Stomach (tissue), 19 donors: ENCODE measurements at places on chromosomes 3 and 15. TPM values are rescaled to one million over a fixed set of nuclear protein-coding genes. Genes with fewer than 3 reads are reported as not detected.
A peak's percentile ranks its signal among the peaks of the same experiment; 100 is the strongest.

VGLL3 gene
- 1.2 TPM for polyA plus RNA-seq

ZKSCAN7 gene
- 0.46 TPM for polyA plus RNA-seq

DNA sequence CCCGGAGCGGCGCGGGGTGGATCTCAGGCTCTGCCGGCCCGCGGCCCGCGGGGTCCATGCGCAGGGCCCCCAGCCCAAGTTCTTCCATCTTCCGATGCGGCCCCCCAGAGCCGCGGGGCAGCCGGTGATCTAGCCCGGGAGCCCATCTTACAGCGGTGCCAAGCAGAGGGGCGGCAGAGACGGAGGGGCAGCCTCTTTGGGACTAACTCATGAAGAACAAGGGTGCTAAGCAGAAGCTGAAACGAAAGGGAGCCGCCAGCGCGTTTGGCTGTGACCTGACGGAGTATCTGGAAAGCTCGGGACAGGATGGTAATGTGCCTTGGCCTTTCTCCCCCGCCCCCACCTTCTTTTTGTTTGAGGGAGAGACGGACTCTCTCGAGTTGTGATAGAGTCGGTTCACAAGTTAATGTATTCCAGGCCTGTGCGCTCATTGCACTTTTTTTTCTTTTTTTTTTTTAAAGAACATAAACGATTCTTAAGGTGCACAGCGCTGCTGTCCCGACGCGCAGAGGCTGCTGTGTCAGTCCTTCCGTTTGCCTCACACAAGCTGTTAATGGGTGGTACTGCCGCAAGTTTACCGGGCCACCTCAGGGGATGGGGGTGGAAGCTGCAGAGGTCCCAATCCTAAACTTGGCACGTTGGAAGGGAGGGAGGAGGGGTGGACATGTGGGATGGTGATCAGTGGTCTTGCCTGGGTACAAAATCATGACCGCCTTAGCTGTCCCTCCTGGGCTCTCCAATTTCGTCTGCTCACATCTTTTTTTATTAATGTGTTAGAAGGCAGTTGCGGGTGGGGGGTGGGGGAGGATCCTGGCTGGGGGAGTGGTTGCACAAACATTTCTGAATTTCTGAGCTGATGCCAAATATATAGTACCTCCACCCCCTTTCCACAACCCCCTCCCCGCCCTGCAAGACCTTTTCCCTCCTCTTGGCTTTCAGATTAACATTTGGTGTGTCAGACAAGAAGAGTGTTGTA lies 801 bp downstream of the ARHGAP31 start:
- peak; percentile 73 for DNase-seq

DNA sequence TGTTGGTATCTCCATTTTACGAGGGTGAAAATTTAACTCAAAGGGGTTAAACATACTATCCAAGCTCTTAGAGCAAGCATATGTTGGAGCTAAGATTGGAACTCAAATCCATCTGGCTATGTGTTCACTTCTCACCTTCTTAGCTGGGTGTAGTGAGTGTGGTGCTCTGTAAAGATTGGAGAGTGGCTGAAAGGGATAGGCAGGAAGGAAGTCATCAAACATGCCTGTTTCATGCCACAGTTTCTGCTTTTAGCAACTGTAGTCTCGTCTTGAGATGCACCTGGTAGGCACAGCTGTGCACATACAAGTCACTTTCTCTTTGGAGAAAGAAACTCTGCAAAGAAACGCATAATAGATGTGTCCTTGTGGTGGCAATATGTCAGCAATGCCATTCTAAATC lies 189.1 kb upstream of the MDFIC2 start:
- DNase-seq: peak; percentile 16

NAALADL2 gene
- polyA plus RNA-seq: 1.8 TPM

LDHAL6B gene
- not detected for polyA plus RNA-seq

DNA sequence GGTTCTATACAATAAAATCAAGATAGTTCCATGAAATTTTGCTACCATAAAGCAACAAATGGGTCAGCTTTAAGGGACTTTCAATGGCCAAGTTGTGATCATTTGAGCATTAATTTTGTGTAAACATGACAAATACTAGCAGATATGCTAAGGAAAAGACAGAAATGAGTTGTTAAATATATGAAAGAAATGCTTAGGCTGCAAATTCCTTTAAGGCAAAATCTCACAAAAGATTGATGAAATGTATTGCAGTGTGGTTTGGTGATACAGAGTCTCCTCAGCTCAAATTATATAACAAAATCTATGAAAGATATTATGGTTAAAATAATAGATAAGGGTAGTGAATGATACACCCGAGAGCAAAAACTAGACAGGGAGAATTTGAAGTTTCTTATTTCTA lies 377.2 kb downstream of the RAP2B start:
- no peak for DNase-seq

GRCh38 chr3:40043444-40043755 lies 234.0 kb downstream of the MYRIP start:
- DNase-seq: peak; percentile 53

DNA sequence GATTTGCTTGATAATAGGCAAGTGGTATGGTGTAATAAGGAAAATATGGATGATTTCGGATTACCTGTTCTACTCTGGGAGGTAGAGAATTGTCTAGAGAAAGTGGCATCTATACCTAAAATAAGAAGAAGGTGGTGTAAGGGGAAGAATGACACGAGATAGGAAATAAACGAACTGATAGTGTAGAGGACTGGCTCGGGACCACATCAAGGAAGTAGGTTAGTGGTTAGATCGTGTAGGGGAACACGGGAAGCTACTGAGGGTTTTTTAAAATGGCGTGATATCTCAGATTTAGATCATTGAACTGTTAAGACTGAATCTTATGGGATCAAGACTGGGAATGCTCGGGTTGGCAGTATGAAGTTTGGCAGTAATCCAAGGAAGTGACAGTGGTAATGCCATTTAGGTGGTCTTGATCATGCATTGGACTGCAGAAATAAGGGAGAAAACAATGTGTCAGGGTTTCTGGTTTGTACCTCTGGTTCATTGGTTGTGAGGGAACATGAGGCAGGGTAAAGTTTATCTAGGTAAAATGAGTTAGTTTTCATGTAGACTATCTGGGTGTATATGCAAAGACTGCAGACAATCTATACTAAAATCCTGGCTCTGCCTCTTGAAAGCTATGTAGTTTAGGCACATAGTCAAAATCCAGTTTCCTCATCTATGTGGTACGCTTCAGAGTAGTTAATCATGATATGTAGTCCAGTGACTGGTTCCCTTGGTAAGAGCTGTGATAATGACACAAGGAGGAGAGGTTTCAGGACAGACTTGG lies 7.4 kb downstream of the RPL14 start:
- DNase-seq: no peak

DNA sequence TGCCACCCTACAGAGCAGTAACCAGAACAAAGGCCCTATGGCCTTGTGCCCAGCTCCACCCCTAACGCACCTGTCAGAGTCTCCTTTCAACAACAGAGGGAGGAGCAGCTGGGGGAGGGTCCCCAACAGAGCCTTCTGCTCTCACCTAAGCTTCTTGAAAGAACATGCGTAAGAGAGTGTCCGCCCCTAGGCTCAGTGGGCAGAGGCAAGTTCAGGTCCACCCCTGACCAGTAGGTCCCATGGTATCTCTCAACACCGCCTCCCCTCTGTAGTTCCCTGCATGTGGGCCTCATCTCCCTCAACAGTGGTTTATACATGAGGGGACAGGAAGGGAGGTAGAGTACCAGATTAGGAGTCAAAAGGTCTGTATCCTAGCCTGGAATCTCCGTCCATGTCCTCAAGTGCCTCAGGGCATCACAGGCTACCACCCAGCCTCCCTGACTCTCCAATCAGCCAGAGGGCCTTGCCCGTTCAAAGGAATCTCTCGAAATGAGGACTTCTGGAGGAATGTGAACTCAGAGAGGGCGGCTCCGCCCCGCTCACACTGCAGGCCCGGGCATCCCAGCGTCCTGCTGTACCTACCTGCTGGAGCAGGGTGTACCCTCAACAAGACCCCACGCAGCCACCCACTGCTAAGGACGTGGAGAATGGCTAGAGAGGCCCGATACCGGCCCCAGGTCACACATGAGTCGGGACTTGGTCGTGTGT lies 680 bp downstream of the POC1A start:
- DNase-seq: no peak

IQCH gene
- 1.7 TPM for polyA plus RNA-seq

NPAP1 gene
- polyA plus RNA-seq: not detected

TRIP4 gene
- polyA plus RNA-seq: 21.0 TPM

DNA sequence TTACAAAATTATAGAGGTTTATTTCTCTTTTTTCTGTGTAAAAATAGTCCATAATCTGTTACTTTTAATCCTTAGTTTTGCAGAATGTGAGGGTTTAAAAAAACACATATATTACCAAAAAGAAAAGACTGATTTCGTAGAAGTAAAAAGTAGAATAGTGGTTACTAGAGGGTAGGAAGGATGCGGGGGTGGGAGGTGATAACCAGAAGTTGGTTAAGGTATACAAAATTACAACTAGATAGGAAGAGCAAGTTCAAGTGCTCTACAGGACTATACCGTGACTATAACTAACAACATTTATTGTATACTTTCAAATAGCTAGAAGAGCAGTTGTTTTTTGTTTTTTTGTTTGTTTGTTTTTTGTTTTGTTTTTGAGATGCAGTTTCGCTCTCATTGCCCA lies 16.1 kb downstream of the CASR start:
- no peak for DNase-seq

DNA sequence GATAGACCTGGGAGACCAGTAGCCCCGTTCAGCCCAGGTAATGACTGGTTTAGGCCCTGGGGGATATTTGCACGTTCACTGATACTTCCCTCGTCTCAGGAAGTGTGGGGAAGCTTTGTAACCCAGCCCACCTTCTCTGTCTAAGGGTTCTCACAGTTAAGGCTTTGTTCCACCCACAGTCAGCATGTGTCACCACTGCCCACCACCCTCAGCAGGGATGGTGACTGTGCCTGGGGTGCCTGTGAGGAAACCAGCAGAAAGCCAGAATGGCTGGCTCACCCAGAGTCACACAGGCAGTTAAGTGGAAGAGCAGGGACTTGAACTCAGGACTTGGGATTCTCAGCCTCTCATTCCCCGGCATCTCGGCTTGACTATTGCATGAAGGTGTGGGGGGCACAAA lies 5.2 kb downstream of the KBTBD13 start:
- DNase-seq: no peak

FOXB1 gene
- polyA plus RNA-seq: not detected
